ENCODE measurements at places on chromosomes 2 and 18.

DNA sequence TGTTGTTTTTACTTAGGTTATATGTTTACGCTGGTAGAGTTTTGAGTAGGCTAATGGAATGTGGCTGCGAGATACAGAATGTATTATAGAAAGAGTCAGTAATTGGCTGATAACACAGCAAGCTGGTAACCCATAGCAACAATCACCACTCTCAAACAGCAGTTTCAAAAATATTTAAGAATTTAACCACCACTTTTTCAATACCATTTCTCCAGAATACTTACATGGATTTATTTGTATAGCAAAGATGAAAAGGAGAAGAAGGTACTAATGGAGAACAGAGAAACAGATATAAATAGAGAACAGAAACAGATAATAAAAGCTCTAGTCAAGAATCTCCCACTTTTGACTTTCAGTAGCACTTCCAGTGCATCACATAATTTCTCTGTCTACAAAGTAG, 188.3 kb upstream of the SLC39A10 start:
- DNase-seq, result no peak

DNA sequence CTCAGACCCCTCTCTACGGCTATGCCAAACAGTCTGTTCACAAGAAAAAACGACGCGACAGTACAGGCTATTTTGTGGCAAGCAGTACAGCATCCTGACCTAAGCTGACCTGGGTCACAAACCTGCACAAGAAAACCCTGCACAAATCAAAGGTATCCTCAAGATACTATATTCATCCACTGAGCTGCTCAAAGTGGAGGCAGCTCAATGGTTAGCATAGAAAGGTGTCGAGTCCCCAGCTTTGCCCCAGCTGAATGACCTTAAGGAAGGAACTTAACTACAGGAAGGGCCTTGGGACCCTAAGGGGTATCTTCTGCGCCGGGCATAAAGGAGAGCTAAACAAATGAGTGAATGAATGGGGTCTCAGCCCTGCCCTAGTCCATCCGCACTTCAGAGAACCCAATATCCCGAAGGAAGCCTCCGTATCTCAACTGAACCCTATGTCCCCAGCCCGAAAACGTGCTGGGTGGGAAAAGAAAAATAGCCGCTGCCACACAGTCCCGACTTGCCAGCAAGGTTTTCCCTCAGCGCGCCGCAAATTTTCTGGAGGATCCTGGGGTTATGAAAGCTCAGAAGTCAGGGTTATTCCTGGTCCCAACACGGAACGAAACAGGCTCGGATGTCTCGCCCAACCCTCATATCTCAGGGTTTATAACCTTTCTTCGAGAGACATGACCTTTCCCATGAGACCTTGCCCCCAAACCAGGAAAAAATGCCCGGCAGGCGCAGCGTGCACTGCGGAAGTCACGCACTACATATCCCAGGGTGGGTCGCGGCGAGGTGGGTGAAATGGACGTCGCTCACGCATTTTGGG, at the start of gene FASTKD1:
Gene FASTKD1, minus strand, starts transcription at position 706 of the 814 bp plus-strand sequence. CDS start 1,836 bp downstream, outside the sequence.
- DNase-seq, result peak; percentile 73

- DNase-seq, result no peak
Measured at GRCh38 chr18:24964216-24964615, 387.8 kb downstream of the ZNF521 start.

GRCh38 chr2:157321466-157321865, 4.2 kb downstream of the ERMN start:
- DNase-seq, result no peak

- no peak for DNase-seq
Measured at GRCh38 chr18:32767400-32767799, 5.4 kb downstream of the KLHL14 start.

DNA sequence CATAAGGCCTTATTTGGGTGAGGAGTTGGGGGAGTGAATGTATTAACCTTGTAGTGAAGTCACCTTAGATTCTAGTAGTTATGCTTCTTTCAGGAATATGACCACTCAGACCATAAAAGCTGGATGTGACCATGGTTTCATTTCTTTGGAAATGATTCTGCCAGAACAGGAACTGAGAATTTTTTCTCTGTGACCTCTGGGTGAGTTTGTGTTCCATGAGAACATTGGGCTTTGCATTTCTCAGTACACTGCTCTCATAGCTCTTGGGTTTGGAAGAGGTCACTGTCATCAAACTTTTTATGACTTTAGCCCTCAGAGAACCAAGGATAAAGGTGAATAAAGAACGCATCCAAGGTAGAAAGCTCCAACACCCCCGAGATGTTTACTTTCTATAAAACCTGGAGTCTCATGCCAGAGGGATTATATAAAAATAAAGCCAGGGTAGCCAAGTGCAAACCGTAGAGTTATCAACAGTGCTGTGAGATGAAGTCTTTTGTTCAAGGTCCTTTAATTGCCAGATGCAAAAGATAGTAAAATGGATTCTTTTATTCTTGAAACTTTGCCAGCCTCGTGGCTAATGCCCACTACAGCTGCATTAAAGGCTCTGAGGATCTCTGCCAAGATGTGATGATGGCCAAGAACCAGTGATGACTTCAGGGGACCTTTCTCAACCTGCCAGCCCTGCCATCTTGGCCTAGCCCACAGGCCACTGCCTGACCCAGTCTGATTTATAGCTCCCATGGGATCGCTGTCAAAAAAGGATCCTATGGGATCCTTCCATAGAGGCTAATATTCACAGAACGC, 27.8 kb upstream of the MAT2A start:
- DNase-seq, result no peak

GRCh38 chr18:12336887-12337286, 28.8 kb downstream of the TUBB6 start:
- no peak for DNase-seq

DNA sequence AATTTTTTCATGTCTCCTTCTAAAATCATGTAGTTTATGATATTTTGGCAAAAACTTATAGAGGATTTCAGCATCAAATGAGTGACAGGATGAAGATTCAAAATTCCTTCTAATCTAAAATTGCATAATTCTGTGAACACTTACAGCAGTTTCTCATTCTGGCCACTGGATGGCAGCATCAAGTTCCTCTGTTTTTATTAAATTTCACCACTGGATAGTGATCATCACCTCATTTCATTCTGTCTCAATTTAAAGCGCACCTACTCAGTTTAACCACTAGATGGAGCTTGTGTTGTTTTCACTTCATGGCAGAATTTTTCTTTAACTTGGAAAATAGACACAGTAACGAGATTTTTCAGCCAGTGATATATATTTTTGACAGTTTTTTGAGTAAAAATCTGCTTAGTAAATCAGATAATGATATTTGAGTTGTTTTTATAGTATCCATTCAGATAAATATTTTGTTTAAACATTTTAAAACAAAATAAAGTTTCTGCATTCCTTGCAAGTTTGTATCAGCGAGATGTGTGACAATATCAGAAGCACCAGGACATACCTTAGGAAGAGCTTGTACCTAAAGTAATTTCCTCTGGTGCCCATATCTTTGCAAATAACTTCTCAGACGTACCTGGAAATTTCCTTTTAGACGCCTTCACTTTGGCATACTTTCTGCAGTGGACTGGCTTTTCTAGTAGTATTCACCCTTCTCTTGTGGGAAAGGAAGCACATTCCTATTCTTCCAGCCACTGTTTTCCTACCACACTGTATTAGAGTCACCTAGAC, 94.7 kb upstream of the ARHGAP15 start:
- peak; percentile 30 for DNase-seq

DNA sequence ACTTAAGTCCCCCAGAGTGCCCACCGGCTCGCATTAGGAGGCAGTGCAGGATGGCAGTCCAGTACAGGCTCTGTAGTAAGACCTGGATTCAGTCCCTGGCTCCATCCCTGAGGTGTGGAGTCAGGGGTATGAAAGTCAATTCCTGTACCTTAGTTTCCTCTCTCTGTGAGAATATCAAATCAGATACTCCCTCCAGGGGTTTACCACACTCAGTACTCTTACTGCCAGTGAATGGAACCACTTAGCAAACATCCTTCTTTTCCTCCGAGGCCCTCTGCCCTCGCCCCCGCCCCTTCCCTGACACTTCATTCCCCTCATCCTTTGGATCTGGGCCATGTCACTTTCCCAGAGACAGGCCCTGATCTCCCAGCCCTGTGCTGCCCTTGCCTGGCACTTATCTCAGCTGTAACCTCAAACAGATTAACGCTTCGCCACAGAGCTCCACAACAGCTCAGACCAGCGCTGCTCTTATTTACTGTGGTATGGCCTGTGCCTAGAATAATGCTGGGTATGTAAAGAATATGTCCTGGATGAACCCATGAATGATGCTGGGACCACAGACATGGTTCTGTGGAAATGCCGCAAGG, 159.0 kb upstream of the TMEM200C start:
- DNase-seq, result no peak

GRCh38 chr2:73448856-73449255, 63.2 kb downstream of the ALMS1 start:
- no peak for DNase-seq

DNA sequence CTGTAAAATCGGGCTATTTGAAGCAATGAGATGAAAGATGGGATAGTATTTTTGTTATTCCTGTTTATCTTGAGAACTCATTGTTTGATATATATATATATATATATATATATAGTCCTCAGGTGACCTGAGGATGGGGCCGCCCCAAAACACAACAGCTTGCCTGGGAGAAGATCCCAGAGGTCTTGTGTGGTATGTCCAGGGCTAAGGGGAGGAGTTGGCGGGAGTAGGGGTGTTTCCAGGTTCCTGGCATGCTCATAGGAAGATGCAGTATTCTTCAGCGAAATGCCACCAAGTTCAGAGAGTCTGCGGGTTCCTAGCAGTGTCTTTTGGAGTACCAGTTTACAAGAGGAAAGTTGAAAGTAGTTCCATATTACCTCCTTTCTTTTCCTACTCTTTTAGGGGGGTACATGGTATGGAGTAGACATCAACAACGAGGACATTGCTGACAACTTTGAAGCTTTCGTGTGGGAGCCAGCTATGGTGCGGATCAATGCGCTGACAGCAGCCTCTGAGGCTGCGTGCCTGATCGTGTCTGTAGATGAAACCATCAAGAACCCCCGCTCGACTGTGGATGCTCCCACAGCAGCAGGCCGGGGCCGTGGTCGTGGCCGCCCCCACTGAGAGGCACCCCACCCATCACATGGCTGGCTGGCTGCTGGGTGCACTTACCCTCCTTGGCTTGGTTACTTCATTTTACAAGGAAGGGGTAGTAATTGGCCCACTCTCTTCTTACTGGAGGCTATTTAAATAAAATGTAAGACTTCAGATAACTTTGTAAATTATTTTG, 18.3 kb downstream of the CCT7 start:
- no peak for DNase-seq

DNA sequence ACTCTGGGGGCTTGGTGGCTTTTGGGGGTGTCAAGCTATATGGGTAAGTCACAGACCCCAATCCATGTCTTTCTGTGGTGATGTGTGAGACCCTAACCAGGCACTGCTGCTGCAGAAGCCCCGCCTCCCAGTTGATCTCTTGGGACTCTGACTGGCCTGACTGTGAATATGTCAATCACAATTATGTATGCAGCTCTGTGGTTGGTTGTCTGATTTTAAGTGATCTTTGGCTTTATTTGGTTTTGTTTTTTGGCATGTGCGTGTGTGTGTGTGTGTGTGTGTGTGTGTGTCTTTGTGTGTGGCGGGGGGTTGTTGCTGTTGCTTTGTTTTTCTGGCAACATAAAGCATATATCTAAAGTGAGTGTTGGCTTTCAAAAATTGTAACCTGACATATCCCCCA, 78.5 kb upstream of the GLS start:
- DNase-seq, result no peak

Measured in activated CD8-positive, alpha-beta memory T cell treated with anti-CD3 and anti-CD28 coated beads for 4 hours (primary cell).